CD4-positive, CD25-positive, alpha-beta regulatory T cell (primary cell): ENCODE measurements at places on chromosomes 2 and 18. TPM values are rescaled to one million over a fixed set of nuclear protein-coding genes. Genes with fewer than 3 reads are reported as not detected.

The KCNJ3 gene
- total RNA-seq: not detected

The CENPA gene
- 2.0 TPM for total RNA-seq

The DQX1 gene
- 0.15 TPM for total RNA-seq

The LTBP1 gene
- 3.7 TPM for total RNA-seq

The ANKRD30B gene
- not detected for total RNA-seq

The WBP1 gene
- total RNA-seq: 79.5 TPM

- DNase-seq: no peak
Measured at GRCh38 chr2:109180786-109181185, 51.8 kb downstream of the SH3RF3 start.

DNA sequence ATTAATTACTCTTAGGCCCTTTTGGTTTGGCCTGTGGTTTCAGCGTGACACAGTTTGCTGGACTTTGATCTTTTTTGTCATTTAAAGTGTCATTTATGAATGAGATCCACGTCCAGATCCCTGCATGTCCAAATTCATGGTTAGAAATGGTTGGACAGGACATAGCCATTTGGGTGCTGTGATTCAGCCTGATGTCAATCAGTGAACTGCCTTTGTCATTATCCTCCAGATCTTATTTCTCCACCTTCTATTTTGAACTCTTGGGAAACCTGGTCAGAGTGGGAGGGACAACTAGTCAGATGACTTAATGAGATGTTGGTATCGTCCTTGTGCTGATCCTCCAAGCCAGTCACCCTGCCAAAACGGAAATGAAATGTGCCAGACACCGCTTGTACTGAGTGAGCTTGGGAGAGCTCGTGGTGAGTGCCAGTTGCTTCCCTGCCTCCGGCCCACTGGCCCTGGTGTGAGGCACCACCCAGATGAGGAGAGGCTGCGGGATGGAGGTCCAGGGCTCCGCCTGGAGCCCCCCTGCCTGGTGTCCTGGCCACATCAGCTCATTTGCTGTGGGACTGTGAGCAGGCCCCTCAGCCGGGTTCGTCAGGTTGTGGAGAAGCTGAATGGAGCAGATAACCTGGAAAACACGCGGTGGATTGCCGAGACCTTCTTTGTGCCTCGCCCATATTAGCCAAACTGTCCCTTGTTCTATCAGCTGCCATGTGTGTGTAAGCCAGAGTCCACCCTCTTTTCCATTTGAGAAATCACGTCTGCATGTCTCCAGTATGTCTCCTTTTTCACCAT is 70.1 kb downstream of the DGKD start:
- no peak for DNase-seq

DNA sequence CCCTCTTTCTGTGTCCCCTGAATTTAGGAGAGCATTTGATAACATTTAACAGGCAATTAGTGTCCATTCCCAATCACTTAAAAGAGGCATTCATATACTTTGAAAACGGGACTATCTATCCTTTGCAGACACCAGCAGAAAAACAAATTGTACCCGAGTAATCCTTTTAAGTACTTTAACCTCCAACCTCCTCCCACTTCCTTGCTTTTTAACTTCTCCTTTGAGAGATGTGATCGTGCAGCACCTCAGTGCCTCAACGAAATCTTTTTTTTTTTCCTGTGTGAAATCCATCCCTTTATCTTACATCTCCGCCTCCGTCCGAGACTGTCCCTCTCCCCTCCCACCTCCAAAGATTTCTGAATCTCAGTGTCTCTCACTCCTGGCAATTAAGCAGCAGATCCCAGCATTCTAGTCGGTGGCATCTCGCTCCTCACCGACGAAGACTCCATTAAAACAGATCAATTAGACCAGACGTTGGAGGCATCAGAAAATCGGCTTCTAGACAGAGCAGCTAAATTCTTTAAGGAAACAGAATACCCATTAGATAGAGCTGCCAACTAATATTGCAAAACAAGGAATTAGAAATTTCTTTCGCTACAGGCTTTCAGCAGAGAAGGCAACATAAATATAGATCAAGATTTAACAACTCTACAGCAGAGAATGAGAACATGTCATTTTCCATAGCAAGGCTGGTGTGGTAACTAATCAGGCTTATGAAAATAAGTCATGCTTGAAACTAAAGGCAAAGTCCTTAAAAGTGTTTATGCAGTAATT is 1.9 kb upstream of the TMEFF2 start:
- no peak for DNase-seq

- DNase-seq: no peak
Measured at GRCh38 chr2:100903534-100904258, 83.8 kb downstream of the NPAS2 start.

- no peak for DNase-seq
Measured at GRCh38 chr2:160318218-160318617, 118.1 kb upstream of the ITGB6 start.

DNA sequence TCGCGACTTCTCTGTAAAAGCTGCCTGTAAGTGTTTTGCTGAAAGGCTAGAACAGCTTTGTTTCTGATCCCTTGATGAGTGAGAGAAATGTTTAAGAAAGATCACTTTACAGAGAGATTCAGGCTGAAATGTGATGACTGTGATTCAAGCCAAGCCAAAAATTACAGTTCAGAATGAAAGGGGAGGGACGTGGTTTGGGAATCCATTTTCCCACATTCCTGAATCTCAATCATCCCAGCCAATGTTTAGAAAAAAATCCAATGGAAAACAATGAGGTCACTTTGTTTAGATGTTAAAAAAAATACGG is 416.7 kb downstream of the ARHGAP15 start:
- DNase-seq: no peak

DNA sequence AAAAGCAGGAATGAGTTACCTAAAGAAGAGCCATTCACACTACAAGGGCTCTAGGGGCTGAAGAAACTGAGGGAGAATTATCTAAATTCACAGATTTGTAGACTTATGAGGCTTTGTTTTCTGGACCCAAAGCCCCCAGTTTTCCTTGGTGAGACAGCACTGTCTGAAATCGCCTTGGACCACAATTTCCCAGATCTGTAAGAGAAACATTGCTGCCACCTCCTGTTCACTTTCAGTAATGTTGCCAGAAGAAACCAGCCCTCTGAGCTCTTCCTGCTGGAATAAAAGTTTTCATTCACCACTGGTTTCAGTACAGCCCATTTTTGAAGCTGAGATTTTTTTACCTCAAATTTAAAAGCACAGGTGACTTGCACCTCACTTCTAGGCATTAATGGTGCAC is 169.2 kb downstream of the CDH20 start:
- DNase-seq: no peak

DNA sequence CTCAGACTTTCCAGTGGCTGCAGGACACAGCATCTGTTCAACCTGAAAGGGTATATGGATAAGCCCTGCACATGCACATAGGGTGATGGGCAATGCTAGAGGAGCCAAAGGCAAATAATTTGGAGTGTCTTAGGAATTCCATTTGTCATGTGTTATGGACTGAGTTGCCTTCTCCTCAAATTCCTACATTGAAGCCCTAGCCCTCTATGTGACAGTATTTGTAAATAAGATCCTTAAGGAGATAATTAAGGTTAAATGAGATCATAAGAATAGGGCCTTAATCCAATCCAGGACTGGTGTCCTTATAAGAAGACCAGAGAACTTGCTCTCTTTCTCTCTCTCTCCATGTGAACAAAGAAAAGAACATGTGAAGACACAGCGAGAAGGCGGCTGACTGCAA is 42.9 kb upstream of the CREG2 start:
- no peak for DNase-seq

DNA sequence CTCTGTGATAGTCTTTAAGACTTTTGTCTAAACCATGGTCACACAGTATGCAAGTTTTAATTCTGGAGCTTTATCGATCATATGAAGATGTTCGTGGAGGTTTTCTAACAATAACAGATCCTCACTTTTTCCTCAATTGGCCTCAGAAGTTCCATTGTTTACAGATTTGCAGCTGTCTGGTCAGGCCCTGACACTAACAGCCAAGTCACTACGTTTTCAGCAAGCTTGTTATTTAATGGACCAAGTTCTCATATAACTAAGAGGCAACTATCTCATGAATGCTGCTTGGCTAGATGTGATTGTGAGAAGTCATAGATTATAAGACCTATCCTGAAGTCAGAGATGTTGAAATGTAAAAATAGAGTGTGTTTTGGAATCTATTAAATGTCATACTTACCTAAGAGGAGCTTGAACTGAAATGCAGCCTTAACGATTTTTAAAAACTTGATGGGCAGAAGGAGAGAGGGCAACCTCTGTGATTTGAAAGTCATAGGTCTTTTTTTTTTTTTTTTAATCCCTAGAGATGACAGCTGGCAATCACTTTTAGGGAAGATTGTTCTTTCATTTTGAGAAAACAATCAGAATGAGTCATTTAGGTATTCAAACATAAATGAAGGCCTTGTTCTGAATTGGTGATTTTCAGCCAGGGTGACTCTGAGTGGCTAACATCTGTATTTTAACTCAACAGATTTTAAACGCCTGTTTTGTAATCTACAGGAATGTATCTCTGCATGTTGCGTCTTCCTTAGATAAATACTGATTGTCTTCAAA is 48.4 kb upstream of the NEMP2 start:
- no peak for DNase-seq

GRCh38 chr18:42177390-42177789 is 222.4 kb downstream of the PIK3C3 start:
- DNase-seq: no peak

- no peak for DNase-seq
Measured at GRCh38 chr2:217127744-217128143, 267.9 kb upstream of the TNP1 start.

DNA sequence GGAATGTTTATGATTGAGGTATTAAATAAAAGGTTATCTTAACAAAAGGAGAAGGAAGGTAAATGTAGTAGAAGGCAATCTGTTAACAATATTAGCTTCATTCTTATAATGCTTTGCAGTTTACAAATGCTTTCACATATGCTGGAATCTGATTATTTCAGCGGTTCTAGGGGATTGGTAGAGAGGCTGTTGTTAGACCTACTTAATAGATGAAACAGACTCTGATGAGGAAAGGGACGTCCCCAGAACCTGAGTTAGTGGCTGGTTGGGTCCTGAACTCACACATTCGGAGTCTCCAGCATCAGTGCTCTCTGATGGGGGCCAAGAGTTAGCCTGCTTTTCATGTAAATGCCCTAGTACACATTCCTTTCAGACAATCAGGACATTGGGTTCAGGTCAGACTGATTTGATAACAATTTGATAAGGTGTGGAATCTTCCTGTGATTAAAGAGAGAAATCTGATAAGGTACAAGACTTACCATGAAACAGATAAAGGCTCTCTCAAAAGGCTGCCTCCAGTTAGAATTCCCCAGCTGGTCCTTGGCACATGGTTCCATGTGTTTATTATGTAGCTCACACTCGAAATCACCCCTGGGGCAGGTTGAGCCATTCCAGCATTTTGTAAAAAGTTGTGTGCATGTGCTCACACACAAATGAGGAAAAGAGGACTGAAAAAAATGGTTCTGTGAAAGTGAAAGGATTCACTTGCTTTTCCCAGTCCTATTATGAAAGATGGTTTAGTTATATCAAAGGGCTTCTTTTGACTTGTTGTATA is 103.1 kb downstream of the GPD2 start:
- no peak for DNase-seq

- DNase-seq: no peak
Measured at GRCh38 chr2:201699416-201699815, 972 bp upstream of the MPP4 start.
